ENCODE measurements at places on chromosomes 2 and 18. TPM values are rescaled to one million over a fixed set of nuclear protein-coding genes. Genes with fewer than 3 reads are reported as not detected.

GRCh38 chr2:233816771-233817170 lies 37.6 kb downstream of the HJURP start:
- DNase-seq = no peak
- no peak overlapping the region for H3K4me3 ChIP-seq

- peak overlapping the region; percentile 98 for H3K27ac ChIP-seq
- peaks cover 9% of the 10 kb centered on the region for H3K4me1 ChIP-seq
- H3K36me3 ChIP-seq = no peaks in the 10 kb centered on the region
- peak overlapping the region; percentile 76 for H3K4me3 ChIP-seq
- peaks cover 2% of the 10 kb centered on the region for H3K27me3 ChIP-seq
These were observed 515 bp downstream of the TSHZ1 start for GRCh38 chr18:75211002-75211621.

DNA sequence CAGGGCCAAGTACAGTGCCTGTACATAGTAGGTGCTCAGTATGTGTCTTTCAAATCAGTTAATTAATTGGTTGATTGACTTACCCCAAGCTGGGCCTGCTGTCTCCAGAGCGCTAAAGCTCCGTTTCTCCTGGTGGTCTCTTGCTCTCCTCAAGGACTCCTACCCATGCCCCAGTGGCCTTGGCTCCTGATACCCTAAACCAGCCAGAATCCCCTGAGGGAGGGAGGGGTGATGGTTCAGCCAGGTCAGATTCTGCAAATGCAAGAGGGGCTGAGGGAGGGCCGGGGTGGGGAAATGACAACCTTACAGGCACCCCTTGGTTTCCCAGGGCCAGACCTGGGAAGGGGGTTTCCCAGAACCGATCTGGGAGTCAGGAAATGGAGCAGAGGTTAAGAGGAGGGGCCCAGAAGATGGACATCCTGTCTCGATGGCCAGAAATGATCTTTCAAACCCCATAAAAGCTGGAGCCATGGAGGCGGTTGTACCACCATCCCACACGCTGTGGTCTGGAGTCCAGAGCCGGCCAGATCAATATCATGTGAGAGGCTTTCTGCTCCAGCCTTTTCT lies 209.1 kb downstream of the TNS1 start:
- H3K27ac ChIP-seq = no peak overlapping the region
- no peaks in the 10 kb centered on the region for H3K36me3 ChIP-seq
- peaks cover 64% of the 10 kb centered on the region for H3K4me1 ChIP-seq

DNA sequence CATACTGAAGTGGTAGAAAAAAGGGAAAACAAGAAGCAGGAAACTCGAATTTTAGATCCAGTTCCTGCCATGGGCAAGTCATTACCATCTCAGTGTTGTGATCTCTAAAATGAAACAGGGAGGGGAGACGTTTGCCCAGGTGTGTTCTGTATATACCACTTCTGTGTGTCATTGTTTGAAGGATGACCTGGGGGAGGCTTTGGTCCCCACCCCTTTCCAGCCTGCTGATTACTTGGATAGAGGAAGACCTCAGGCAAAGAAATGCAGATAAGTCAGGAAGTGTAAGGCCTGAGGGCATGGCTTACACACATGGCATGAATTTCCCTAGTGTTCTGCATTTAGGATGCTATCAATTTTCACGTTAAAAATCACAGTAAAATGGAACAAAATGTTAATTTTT lies 205.2 kb upstream of the CXCR4 start:
- H3K4me1 ChIP-seq = peaks cover 47% of the 10 kb centered on the region
- H3K27me3 ChIP-seq = no peaks in the 10 kb centered on the region
- H3K27ac ChIP-seq = no peak overlapping the region

DNA sequence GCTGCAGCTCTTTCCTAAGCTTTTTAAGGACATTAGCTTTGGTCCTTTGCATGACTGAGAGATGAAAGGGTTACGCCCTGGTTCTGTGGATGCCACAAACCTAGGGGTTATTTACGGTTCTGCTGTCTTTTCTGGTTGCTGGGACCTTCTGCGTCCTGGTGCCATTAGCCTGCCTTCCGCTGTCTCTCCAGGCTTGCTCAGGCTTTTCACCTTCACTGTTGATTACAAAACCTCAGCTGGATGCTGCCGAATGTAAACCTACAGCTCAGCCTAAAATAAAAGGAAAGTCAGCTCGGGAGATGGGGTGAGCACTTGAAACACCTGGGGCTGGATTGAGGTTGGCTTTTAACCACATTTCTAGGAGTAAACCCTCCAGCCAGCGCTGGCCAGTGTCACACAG lies 130.9 kb upstream of the ARHGAP28 start:
- no peaks in the 10 kb centered on the region for H3K36me3 ChIP-seq
- no peaks in the 10 kb centered on the region for H3K27me3 ChIP-seq
- no peak for DNase-seq
- H3K4me3 ChIP-seq = no peak overlapping the region

DNA sequence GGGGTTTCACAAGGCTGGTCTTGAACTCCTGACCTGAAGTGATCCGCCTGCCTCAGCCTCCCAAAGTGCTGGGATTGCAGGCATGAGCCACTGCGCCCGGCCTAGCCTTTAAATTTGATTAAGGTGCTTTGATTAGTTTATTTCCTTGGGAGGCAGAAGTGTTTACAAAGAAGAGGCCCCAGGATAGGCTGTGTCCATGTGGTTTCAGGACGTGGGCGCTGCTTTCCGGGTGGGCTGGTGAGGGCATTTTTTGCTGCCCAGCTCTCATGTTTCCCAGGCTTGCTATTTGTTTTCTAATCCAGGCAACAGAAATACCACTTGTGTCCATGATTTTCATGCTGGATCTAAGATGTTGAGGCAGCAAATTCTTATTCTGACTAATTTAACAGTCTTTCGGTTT lies 124.2 kb downstream of the SH3RF3 start:
- no peaks in the 10 kb centered on the region for H3K36me3 ChIP-seq
- peaks cover 46% of the 10 kb centered on the region for H3K4me1 ChIP-seq
- no peak overlapping the region for H3K4me3 ChIP-seq
- no peak for DNase-seq
- H3K27ac ChIP-seq = peak overlapping the region; percentile 8
- H3K27me3 ChIP-seq = no peaks in the 10 kb centered on the region

DNA sequence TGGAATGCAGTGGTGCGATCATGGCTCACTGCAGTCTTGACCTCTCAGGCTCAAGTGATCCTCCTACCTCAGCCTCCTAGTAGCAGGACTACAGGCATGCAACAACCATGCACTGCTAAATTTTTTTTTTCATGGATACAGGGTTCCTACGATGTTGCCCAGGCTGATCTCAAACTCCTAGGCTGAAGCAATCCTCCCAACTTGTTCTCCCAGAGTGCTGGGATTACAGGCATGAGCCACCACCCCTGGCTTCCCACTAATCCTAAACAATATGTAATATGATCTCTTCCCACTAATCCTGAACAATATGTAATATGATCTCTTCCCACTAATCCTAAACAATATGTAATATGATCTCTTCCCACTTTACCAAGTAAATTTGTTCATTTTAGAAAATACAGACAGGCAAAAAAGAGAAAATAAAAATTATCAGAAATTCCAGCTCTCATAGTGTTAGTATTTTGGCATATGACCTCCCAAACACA lies 33.7 kb upstream of the C18orf32 start:
- no peaks in the 10 kb centered on the region for H3K4me1 ChIP-seq
- no peak for DNase-seq
- H3K4me3 ChIP-seq = no peak overlapping the region

- H3K27me3 ChIP-seq = no peaks in the 10 kb centered on the region
- no peaks in the 10 kb centered on the region for H3K4me1 ChIP-seq
- no peak for DNase-seq
- H3K27ac ChIP-seq = no peak overlapping the region
- H3K4me3 ChIP-seq = no peak overlapping the region
These were observed 270.2 kb upstream of the SYT4 start for GRCh38 chr18:43547456-43547855.

GRCh38 chr2:27398962-27399361 lies 10.4 kb downstream of the PPM1G start:
- H3K4me3 ChIP-seq = no peak overlapping the region
- H3K36me3 ChIP-seq = no peaks in the 10 kb centered on the region
- H3K27me3 ChIP-seq = no peaks in the 10 kb centered on the region
- H3K4me1 ChIP-seq = no peaks in the 10 kb centered on the region
- H3K27ac ChIP-seq = no peak overlapping the region

- DNase-seq = no peak
- H3K27ac ChIP-seq = no peak overlapping the region
- no peaks in the 10 kb centered on the region for H3K36me3 ChIP-seq
- H3K4me3 ChIP-seq = no peak overlapping the region
These were observed 23.3 kb downstream of the OTOF start for GRCh38 chr2:26454561-26455001.

DNA sequence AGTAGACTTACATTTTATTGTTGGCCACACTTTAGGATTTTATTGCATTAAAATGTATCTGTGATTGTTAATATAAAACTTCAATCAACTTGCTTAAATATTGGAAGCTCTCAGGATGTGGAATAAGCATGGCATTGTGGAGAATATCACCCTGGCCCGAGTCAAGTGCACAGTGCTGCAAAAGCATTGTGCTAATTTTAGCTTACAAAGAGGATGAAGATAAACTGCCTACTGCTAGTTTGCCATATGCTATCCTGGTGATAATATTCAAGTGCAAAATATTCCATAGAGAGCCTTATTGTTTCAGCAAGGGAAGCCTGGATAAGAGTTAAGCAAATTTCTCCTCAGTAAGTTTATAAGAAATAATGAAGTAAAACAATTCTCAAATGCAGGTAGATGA lies 54.5 kb downstream of the MEIS1 start:
- H3K27ac ChIP-seq = no peak overlapping the region
- peaks cover 26% of the 10 kb centered on the region for H3K4me1 ChIP-seq
- H3K4me3 ChIP-seq = no peak overlapping the region
- H3K36me3 ChIP-seq = no peaks in the 10 kb centered on the region
- no peaks in the 10 kb centered on the region for H3K27me3 ChIP-seq
- DNase-seq = no peak

DNA sequence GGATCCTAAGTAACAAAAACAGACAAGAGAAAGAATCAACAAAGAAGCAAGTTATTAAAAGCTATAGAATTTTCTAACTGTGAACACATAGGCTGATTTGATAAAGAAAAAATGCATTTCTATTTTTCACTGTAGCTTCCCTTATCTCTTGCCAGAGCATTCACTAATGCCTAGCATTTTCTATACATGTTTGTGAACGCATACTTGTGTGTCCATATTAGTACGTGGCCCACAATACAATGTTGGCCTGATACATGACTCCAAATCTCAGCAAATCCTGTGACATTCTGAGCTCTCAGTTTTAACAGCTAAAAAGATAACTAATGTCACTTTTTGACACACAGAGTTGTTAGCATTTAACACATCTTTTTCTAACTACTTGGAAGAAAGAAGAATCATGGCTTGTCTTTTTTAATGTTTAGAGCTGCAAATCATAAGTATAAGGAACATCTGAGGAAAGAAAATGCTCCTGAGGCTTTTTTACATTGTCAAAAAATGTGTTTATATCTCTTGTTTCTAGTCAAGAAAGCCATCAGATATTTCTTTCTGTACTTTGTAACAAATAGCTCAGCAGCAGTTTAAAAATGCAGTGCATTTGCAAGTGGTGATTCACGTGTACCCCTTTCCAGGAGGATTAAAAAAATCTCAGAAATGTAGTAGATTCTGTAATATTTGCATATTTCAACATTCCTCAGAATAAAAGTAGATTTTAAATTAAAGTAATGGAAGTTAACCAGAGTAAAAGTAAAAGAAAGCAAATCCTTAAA lies 1646.8 kb upstream of the TMEFF2 start:
- H3K36me3 ChIP-seq = no peaks in the 10 kb centered on the region
- H3K4me3 ChIP-seq = no peak overlapping the region
- no peak overlapping the region for H3K27ac ChIP-seq
- H3K27me3 ChIP-seq = no peaks in the 10 kb centered on the region
- H3K4me1 ChIP-seq = no peaks in the 10 kb centered on the region
- no peak for DNase-seq

DNA sequence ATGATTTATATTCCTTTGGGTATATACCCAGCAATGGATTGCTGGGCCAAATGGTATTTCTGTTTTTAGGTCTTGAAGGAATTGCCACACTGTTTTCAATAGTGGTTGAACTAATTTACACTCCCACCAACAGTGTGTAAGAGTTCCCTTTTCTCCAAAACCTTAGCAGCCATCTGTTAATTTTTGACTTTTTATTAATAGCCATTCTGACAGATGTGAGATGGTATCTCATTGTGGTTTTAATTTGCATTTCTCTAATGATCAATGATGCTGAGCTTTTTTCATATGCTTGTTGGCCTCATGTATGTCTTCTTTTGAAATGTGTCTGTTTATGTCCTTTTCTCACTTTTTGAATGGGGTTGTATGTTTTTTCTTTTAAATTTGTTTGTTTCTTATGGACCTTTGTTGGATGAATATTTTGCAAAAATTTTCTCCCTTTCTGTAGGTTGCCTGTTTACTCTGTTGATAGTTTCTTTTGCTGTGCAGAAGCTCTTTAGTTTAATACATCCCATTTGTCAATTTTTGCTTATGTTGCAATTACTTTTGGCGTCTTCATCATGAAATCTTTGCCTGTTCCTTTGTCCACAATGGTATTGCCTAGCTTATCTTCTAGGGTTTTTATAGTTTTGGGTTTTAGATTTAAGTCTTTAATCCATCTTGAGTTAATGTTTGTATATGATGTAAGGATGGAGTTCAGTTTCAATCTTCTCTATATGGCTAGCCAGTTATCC lies 119.7 kb upstream of the XIRP2 start:
- no peaks in the 10 kb centered on the region for H3K27me3 ChIP-seq
- no peak overlapping the region for H3K4me3 ChIP-seq
- no peaks in the 10 kb centered on the region for H3K4me1 ChIP-seq
- no peaks in the 10 kb centered on the region for H3K36me3 ChIP-seq

DNA sequence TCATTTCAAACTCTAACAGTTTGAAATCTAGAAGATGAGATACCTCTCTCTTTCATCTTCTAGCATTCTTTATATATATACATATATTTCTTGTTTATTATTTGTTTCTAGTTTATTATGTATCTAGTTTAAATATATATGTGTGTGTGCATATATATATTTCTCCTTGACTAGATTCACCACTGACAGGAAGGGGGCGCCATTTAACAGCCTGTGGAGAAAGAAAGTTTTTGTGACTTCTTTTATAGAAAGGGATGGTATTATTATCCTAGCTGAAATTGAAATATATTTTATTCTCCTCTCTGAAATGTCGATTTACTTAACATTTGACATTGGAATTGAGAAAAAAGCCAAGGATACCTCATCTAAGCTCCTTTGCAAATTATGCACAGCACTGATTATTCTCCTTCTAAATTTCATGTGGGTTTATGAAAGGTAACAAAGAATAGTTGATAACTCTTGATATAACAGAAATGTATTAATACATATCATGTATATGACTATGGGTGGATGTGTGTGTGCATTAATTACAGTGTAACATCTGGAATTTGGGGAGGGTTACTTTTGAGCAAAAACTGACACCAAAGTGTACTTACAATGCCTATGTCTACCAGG lies 160.7 kb upstream of the NT5C1B start:
- no peak overlapping the region for H3K27ac ChIP-seq
- no peaks in the 10 kb centered on the region for H3K4me1 ChIP-seq
- H3K36me3 ChIP-seq = no peaks in the 10 kb centered on the region
- no peaks in the 10 kb centered on the region for H3K27me3 ChIP-seq
- DNase-seq = no peak

SLC39A6 gene
- 49.7 TPM for polyA plus RNA-seq

TNFRSF11A gene
- 3.5 TPM for polyA plus RNA-seq

CYP26B1 gene
- polyA plus RNA-seq = 5.7 TPM

ANO7 gene
- 2.6 TPM for polyA plus RNA-seq

OSGEPL1 gene
- 24.3 TPM for polyA plus RNA-seq

CCDC102B gene
- 11.1 TPM for polyA plus RNA-seq

UGT1A1 gene
- polyA plus RNA-seq = 0.20 TPM

GAREM1 gene
- polyA plus RNA-seq = 15.9 TPM

ALPI gene
- not detected for polyA plus RNA-seq

BOLL gene
- not detected for polyA plus RNA-seq

Data from left lung (tissue), 14 donors.